ENCODE measurements at places on chromosomes 1 and 21.

- no peak for DNase-seq
These were observed 221.3 kb upstream of the DMRTA2 start for GRCh38 chr1:50644447-50645105.

GRCh38 chr21:27804515-27804914 is 837.6 kb upstream of the ADAMTS5 start:
- DNase-seq: no peak

- DNase-seq: no peak
These were observed 124.7 kb downstream of the SYT2 start for GRCh38 chr1:202585590-202585933.

- DNase-seq: no peak
These were observed 3.7 kb downstream of the ATP1B1 start for GRCh38 chr1:169110236-169110635.

GRCh38 chr1:154398141-154398540 is 7.0 kb upstream of the IL6R start:
- no peak for DNase-seq

GRCh38 chr1:224539971-224540370 is 76.1 kb upstream of the CNIH3 start:
- DNase-seq: no peak

DNA sequence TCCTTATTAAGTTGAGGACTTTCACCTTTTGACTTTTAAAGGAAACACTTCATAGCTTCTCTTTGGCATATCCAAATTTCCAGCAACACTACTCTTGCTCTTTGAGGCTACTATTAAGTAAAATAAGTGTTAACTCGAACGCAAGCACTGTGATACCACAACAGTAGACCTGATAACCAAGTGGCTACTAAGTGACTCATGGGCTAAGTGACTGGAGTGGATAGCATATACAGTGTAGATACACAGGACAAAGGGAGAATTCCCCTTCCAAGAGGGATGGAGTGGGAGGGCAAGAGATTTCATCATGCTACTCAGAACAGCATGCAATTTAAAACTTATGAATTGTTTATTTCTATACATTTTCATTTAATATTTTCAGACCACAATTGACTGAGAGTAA is 9.8 kb upstream of the KCNA3 start:
- no peak for DNase-seq

- no peak for DNase-seq
These were observed 192.7 kb upstream of the KIAA0040 start for GRCh38 chr1:175385316-175385715.

GRCh38 chr1:30752651-30752908 is 5.0 kb downstream of the LAPTM5 start:
- DNase-seq: no peak

All from stimulated activated CD8-positive, alpha-beta memory T cell treated with anti-CD3 and anti-CD28 coated beads, Interleukin-4, amount 100 ng/mL, for 1 hour (primary cell).